ENCODE measurements at places on chromosomes 2 and 18.
A peak's percentile ranks its signal among the peaks of the same experiment; 100 is the strongest.

DNA sequence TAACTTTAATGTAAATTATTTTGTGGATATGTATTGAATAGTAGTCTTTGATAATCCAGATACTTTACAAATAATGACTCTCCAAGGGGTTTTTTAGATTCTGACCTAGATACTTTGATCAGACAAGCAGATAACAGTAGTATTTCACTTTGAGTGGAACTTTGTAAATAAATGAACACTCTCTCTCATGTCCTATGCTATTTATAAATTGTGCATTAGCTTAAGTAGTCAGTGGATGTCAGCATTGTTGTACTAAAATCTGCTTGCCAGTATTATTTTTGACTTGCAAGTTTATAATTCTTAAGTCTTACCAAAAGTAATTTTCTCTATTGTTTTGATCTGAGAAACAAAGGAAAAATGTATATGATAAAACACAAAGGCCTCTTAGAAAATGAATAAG, 1113.1 kb upstream of the NRXN1 start:
- DNase-seq = no peak

GRCh38 chr2:190443778-190444481, 35.8 kb downstream of the MFSD6 start:
- no peak for DNase-seq

GRCh38 chr2:210445116-210445707, 31.3 kb downstream of the LANCL1 start:
- no peak for DNase-seq

GRCh38 chr2:129113776-129114175, 795.1 kb upstream of the HS6ST1 start:
- DNase-seq = no peak

DNA sequence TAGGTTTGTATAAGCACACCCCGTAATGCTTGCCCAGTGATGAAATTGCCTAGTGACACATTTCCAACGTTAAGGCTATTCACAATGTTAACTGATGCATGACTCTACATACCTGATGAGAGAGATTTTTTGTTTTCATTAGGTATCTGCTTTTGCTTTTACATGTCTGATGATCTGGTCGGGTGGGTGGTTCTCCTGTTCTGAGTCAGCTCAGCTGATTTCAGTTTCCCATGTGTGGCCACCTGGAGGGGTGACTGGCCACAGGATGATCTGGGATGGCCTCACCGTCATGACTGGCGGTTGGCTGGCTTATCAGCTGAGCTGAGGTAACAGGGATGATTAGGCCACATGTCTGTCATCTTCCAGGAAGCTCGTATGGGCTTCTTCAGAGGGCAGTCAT, 33.8 kb upstream of the ACYP2 start:
- peak; percentile 92 for DNase-seq

DNA sequence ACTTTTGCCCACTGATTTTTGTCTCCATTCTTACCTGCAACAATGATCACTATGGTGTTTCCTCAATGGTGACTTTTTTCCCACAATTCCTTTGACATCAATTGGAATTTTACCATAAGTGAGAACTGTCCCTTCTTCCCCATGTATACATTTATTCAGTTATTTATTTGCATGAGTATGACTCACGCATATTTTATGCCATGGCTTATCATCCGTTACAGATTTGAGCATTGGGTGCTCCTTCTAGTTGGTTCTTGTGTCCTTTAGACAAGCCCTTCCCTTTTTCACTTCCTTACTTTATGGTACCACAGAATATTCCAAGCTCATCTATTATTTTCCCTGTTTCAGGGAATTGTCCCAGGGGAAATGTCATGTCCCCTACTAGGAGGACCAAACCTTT, 7.6 kb downstream of the COX5B start:
- DNase-seq = no peak

DNA sequence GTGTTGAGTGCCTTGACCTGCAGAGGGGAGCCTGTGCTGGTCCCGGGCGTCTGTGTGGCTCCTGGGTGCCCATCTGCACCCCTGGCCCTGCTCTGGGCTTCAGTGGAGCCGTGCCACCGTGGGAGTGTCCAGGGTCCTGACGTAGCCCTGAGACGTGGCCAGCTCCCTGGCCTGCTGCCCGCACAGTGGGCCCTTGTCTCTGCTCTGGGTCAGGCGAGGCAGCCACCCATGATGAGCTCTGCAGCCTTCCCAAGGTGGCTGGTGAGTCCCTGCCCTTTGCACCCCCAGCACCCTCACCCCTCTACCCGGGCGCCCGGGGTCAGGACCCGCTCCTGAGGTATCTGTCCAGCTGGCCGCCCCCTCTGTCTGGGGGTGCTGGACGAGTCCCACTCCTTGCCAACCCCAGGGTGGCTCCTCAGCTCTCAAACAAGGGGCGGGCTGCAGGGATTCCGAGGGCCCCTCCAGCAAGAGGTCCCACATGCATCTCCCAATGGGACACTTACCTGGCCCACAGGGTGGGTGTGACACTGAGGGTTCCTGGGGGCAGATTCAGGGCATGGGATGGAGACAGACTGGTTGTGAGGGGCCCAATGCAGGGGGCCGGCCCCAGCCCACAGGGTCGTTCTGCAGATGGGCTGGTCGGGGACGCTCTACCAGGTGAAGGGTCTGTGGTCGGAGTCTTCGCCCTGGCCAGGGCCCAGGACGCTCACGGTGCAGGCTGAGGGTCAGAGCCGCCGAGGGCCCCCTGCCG, 2.4 kb downstream of the NEU4 start:
- no peak for DNase-seq

DNA sequence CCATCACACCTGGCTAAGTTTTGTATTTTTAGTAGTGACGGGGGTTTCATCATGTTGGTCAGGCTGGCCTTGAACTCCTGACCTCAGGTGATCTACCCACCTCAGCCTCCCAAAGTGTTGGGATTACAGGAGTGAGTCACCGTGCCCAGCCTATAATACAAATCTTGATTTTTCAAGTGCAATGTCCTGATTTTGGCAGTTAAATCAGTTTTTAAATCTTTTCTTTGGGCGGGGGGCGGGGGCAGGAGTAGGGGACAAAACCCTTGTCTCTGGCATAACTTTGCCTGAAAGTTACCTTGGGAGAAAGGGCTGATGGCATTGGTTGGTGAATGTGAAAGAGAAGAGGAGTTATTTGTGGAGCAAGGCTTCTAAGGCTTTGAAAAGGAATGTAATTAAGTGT, 12.3 kb downstream of the GALNT1 start:
- no peak for DNase-seq

GRCh38 chr18:64399566-64399965, 250.7 kb upstream of the LINC00305 start:
- no peak for DNase-seq

DNA sequence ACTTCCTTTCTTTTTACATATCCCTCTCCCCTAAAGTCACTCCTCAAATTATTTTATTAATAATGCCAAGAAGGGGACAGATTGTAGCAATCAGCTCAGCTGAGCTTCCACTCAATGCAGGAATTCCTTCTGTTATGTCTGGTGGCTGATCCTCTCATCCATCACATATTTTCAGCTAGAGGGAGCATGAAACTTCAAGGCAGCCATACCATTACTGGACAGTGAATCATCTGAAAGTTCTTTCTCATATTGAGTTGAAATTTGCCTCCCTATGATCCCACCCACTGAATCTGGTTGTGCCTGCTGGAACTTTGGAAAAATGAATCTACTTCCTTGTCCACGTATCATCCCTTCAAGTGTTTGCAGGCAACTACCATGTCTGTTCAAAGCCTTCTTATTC, 11.2 kb downstream of the ZNF385B start:
- DNase-seq = no peak

DNA sequence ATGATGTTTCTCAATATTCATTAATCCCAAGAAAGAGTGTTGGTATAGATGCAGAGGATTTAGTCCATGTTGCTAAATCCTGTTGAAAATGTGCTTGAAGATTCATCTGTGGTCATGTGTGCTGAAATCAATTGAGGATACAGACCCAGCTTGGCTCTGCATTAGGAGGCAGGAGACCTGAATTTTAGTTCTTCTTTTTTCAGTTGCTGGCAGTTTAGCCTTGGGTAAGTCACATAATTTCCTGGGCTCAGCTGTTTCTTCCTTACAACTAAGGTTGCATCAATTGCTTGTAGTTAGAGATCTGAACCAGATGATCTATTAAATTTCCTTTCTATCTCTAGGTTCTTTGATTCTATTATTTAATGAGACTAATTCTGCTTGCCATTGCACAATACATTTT, 54.4 kb downstream of the SETBP1 start:
- no peak for DNase-seq

DNA sequence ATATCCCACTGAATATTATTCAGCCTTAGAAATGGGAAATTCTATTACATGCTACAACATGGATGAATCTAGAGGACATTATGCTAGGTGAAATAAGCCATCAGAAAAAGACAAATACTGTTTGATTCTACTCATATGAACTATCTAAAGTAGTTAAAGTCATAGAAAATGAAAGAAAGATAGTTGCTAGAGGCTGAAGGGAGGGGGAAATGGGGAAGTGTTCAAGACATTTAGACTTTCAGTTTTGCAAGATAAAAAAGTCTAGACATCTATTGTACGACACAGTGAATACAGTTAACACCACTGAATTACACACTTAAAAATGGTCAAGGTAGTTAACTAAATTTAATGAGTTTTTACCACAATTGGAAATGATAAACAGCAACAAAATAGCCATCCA, 835.9 kb upstream of the CHAC2 start:
- DNase-seq = no peak

- DNase-seq = no peak
Measured at GRCh38 chr2:176582990-176583481, 313.8 kb downstream of the MTX2 start.

DNA sequence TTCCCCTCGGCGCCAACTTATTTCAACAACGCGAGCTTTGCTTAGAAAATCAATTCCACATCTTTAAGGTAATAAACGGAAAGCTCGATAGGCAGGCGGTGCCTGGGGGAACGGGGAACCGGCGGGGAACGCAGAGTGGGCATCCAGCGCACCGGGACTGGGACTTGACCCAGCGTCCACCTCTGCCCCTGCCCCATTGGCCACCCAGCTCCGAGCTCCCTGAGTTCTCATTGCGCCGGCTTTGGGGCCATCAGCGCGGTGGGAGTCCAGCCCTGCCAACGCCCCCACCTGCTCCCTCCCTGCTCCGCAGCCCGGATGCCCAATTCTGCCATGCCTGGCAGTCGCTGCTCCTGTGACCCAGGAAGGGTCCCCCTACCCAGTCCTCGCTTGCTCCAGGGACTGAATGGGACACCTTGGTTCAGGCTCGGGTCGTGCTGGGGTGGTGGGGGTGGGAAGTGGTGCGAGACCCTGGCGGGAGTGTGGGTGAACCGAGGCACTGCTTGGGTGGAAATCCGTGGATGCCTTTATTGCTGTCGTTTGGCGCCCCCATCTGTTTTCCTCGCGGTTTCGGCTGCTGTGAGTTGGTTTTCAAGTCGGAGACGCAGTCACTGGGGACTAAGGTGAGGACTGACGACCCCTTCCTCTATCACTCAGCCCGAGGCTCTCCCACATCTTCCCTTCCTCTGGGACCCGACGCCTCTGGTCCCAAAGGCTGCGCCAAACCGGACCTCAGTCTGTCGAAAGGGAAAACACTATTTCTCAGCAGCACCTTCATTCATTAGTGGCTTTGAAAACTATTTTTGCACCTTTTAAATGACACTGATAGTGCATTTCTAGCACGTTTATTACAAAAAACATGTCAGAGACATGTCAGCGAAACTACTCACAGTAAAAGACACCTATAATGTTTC, 2.4 kb upstream of the EVX2 start:
- no peak for DNase-seq

DNA sequence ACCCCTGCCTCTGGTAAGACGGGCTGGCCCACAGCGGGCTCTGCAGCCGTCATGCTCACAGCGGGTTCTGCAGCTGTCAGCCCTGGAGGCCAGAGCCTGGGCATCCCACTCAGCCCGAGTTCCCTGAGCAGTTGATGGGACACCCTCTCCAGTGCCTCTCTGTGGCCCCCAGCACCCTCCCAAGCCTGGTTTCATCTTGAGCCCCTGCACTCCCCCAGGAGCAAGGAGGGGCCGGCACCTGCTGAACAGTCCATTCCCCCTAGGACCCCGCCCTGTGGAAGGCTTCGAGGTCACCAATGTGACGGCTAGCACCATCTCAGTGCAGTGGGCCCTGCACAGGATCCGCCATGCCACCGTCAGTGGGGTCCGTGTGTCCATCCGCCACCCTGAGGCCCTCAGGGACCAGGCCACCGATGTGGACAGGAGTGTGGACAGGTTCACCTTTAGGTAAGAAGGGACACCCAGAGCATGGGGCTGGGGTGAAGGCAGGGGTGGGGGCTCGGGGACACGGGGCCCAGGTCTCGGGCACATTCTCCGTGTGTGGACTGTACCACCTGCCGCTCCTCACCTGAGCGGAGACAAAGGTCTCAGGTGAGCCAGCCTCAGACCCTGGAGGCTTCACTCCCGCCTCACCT, 34.5 kb downstream of the MTERF4 start:
- DNase-seq = peak; percentile 36

- no peak for DNase-seq
Measured at GRCh38 chr2:211093743-211094303, 537.4 kb downstream of the CPS1 start.

- DNase-seq = peak; percentile 64
Measured at GRCh38 chr2:232633413-232634205, at the start of gene EFHD1. Gene EFHD1, plus strand, starts transcription at chr2:232633604. Its CDS starts 101 bp downstream, at chr2:232633705.

- no peak for DNase-seq
Measured at GRCh38 chr2:11896386-11896785, 150.0 kb downstream of the LPIN1 start.

DNA sequence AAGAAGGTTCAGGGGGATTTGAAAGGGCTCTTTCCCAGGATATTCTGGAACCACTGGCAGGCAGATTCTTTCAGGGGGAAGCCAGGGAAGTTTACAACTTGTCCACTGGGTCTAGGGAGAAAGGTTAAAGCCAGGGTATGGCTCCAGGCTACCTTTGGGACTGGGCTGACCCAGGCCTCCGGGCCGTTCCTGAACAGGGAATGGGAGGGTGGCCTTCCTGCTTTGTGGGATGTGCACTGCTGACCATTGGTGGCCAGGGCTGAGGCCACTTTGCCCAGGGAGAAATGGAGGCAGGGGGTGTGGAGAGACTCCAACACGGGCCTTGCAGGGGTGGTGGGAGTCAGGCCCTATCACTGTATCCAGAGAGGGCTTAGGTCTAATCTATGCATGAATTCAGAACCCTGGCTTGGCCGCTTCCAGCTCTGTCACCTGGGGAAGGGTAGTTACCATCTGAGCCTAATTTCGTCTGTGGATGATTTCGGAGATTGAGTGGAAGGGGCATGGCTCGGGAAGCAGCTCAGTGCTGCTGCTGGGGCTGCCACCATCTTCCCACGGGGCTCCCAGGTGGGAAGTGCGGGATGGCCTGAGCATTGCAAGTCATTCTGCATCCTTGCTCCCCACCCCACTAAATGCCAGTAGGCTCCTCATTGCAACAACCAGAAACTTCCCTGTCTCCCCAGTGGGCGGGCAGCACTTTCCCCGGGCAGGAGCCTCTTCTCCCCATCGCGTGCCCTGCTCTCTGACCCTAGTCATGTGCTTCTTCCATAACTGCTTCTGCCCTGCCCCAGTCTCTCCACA, 57.1 kb upstream of the OTOF start:
- no peak for DNase-seq

Data from activated CD8-positive, alpha-beta memory T cell treated with anti-CD3 and anti-CD28 coated beads, Interleukin-2, amount 10 ng/mL, durations not matched to agents 7 days and 5 days (primary cell).